Tibial artery (tissue), 4 donors: ENCODE measurements at places on chromosomes 5 and 9.
A peak's percentile ranks its signal among the peaks of the same experiment; 100 is the strongest.

DNA sequence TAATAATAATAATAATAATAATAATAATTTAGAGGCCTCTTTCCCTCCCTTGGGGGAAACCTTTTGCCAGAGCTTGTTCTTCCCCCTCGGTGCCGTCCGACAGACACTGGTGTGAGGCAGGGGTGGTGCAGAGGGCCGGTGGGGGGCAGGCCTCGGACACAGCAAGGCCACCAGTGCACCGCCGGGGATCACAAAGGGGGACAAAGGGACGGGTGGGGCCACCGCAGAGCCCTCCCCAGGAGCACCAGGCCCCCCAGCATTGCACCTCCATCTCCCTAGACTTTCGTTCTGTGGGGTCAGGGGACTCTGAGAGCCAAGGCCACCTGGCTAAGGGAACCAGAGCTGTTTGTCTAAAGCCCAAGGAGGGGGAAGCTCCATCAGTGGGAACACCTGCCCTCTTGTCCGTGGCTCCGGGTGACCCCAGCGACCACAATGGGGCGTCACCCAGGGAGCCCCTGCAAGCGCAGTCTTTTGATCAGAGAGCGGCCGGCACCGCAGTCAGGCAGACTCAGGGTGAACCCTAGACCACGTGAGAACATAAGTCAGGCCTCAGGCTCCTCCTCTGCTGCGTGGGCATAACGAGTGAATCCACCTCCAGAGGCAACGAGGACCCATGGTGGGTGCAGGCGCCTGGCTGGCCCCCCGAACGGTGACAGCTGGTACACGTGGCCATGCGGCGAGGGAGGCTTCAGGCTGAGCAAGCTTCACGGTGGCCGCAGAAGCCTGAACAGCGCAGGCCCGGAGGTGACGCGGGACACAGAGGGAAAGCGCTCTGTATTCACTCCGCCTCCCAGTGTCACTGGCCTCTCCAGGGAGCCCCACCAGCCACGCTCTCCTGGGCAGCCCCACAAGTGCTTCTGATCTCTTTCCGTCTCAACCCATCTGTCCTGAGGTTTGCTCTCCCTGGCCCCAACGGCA, 12.0 kb upstream of the QSOX2 start:
- DNase-seq, result no peak

- DNase-seq, result no peak
These were observed 6.9 kb downstream of the IL31RA start for GRCh38 chr5:55858104-55858503.

DNA sequence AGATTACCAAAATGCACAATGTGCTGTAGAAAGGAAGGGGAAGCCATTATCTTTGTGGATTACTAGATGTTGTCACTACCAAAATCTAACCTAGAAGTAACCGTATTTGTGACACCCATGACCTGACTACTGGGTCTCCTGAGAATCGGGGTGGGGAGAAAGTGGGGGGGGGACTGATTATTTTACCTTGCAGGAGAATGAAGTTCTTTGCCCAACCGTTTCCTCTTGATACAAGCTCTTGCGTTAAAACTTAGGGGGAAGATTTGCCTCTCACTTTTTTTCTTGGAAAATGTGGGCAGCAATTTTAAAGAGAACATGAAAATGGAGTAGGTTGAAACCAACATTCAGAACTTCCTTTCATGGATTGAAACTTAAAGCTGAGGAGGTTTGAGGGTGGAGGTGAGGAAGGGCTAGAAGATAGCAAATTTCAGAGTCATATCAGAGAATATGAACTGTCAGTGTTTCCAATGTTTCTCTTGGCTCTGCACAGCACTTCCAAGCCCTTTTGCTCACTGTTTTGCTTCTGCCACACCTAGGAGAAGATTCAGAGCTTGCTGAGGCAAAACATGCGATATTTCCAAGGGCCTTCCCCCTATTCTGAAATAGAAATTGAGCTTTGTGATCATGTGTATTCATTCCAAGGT, 280.8 kb downstream of the AOPEP start:
- no peak for DNase-seq

DNA sequence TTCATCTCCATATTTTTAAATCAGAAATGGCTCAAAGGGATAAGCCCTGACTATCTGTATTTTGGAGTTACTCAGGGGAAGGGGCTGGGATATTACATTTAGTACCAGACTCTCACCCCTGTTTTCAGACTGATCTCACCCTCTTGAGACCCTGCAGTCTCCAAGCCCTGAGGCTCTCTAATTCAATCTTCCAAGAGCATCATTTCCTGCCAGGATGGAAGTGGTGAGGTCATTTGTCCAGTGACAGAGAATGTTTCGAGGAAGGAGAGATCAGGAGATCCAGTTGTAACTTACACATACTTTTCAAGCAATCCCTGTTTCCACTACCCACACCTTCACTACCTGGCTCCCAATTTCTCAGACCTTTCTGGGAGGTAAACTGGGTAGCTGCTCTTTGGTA, 295.5 kb upstream of the EFNA5 start:
- no peak for DNase-seq

GRCh38 chr9:34519321-34520020, 3.3 kb downstream of the ENHO start:
- DNase-seq, result peak; percentile 28

- no peak for DNase-seq
These were observed 6.5 kb downstream of the IL7R start for GRCh38 chr5:35863159-35863558.
